Endodermal cell (in vitro differentiated cells): ENCODE measurements at places on chromosomes 16 and 17.

DNA sequence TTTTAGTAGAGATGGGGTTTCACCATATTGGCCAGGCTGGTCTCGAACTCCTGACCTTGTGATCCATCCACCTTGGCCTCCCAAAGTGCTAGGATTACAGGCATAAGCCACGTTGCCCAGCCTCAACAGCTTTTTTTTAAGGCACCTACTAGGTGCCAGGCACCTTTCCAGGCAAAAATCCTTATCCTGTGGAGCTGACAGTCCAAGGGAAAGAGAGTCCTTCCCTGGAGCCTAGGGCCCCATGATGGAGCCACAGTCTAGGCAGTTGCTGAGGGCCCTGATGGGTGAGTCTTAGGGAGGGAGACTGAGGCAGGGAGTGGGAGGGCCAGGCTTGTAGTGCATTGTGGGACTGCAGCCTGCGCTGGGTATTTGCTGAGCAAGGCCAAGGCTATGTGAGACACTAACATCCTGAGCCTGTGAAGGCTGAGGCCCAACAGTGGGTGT lies 79.6 kb upstream of the TOB1 start:
- DNase-seq: peak; percentile 50

DNA sequence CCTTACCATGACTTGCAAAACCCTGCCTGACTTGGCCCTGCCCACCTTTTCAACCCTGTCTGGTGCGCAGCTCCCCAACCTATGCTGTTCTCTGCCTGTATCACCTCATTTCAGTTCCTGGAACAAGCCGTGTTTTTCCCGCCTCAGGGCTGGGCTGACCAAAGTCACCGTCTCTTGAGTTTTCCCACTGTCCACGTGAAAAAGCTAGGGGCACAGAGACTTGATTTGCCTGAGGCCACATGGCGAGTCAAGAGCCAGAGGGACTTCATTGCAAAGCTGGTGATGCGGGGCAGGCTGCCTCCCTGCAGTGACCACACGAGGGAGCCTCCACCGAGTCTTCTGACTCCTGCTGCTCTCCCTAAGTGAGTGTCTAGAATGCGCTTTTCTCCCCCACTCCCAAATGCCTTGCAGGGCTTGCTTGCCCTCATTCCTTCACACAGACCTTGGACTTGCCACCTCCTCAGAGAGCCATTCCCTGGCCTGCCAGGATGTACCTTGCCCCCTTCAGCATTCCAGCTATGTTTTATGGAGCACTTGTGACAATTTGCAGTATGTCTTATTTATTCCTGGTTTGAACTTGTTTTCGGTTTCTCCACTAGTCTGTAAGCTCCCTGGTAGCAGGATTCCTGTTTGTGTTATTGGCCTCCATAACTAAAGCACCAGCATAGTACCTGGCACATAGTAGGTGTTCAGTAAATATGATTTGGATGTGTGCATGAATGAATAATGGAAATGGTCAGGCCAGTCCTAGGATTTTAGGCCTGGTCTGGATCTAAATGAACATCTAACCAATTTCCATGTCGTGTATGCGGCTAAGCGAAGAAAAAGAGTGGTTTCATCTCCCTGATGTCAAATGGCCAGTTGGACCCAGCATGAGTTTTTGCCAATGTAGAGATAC lies 252.3 kb downstream of the SNX29 start:
- peak; percentile 91 for DNase-seq

GRCh38 chr16:58030136-58030840 lies 4.7 kb downstream of the MMP15 start:
- no peak for DNase-seq

DNA sequence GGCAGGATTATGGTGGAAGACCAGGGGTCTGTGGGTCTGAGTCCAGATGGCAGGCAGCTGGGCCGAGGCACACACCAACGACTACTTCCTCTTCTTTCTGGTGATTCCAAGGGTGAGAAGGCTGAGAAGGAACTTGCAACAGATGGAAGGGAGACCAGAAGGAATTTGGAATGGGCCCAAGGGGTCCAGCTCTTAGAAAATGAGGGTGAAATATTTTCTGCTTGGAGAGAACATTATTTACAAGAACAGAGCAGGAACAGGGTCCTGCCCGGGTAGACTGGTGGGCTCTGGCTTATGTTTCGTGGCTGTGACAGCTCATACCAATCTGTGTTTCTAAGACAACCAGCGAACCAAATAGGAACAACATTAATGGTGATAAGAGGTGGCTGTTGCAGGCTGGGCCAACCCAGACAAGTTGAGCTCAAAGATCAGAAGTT lies 36.6 kb downstream of the CCDC42 start:
- DNase-seq: peak; percentile 35

- DNase-seq: no peak
Observed at GRCh38 chr17:61235827-61236197, 163.8 kb upstream of the TBX2 start.

- DNase-seq: peak; percentile 64
Observed at GRCh38 chr16:17770104-17770503, 299.3 kb upstream of the XYLT1 start.

- no peak for DNase-seq
Observed at GRCh38 chr16:8788578-8789172, 8.8 kb downstream of the TMEM186 start.

DNA sequence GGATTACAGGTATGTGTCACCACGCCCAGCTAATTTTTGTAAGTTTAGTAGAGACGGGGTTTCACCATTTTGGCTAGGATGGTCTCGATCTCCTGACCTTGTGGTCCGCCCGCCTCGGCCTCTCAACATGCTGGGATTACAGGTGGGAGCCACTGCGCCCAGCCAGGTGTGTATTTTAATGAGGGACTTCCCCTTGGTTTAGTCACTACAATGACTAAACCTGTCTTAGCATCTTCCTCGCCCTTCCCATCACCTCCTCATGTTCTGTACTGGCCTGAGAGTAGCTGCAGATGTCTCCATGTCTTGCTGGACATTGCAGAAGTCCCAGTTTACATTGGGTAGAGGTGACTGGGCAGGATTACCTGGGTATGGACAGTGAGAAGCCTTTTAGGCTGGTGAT lies 9.6 kb downstream of the SLC7A6 start:
- DNase-seq: no peak

- peak; percentile 65 for DNase-seq
Observed at GRCh38 chr17:51322390-51323029, 62.2 kb downstream of the UTP18 start.

- no peak for DNase-seq
Observed at GRCh38 chr17:3988297-3989040, 24.2 kb upstream of the ATP2A3 start.

GRCh38 chr17:7237761-7238419 lies 1.4 kb downstream of the PHF23 start:
- peak; percentile 95 for DNase-seq

- DNase-seq: no peak
Observed at GRCh38 chr16:50830698-50831097, 88.8 kb downstream of the CYLD start.

DNA sequence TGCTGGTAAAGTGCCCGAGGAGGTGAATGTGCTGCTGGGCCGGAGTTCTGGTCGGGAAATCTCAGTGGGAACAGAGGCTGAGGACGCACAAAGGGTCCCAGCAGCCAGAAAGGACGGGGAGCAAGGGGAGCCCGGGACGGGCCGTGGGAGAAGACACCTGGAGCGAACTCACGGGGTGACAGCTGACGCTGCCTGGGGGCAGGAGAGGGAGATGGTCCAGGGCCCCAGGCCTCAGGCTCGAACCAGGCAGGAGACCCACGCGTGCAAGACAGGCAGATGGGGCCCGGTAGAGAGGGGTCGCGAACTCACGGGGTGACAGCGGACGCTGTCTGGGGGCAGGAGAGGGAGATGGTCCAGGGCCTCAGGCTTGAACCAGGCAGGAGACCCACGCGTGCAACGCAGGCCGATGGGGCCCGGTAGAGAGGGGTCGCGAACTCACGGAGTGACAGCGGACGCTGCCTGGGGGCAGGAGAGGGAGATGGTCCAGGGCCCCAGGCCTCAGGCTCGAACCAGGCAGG lies 72.9 kb downstream of the METRNL start:
- DNase-seq: peak; percentile 51

- peak; percentile 74 for DNase-seq
Observed at GRCh38 chr16:67538666-67539101, 10.1 kb downstream of the RIPOR1 start.

GRCh38 chr16:67953641-67954375 lies 9.9 kb upstream of the LCAT start:
- no peak for DNase-seq

DNA sequence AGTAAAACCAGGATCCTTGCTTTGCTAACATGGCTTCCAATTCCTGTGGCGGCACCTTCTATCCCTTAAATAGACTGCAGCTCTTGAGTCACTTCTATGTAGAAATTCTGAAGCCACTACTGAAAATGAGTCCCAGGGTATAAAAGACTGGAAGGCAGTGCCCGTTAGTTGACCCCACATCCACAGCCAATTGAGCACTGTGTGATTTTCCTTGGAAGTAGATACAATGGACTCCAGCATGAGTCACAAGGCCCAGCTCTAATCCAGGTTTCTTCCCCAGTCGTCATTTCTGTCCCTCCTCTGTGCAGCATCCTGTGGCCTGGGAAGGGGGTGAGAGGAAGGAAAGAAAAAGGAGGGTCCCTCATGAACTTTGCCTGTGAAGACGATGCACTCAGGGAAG lies 69.5 kb downstream of the HLF start:
- DNase-seq: no peak

GRCh38 chr17:55769625-55770000 lies 18.8 kb downstream of the PCTP start:
- no peak for DNase-seq

GRCh38 chr17:32504166-32504990 lies 17.6 kb downstream of the CDK5R1 start:
- DNase-seq: no peak

- no peak for DNase-seq
Observed at GRCh38 chr16:13552062-13552959, 367.6 kb upstream of the ERCC4 start.

- peak; percentile 29 for DNase-seq
Observed at GRCh38 chr16:27436921-27437650, 35.1 kb downstream of the IL21R start.

- DNase-seq: no peak
Observed at GRCh38 chr17:14373614-14374259, 72.9 kb downstream of the HS3ST3B1 start.

- DNase-seq: no peak
Observed at GRCh38 chr16:75029854-75030253, 31.0 kb downstream of the ZNRF1 start.

DNA sequence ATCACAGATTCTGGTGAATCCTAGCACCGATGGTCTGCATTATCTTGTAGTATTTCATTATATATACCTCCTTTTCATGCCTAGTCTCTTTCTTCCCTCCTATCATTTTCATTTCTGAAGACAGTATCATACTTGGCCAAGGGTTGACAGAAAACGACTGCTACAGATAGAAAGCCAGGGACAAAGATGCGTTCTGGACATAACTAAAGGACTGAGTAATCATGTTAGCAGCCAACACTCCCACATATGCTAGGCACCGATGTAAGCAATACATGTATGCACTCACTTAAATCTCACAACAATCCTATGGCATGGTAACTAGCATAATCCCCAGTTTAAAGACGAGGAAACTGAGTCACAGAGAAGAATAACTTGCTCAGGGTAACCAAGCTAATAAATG lies 22.9 kb downstream of the RDM1 start:
- no peak for DNase-seq

DNA sequence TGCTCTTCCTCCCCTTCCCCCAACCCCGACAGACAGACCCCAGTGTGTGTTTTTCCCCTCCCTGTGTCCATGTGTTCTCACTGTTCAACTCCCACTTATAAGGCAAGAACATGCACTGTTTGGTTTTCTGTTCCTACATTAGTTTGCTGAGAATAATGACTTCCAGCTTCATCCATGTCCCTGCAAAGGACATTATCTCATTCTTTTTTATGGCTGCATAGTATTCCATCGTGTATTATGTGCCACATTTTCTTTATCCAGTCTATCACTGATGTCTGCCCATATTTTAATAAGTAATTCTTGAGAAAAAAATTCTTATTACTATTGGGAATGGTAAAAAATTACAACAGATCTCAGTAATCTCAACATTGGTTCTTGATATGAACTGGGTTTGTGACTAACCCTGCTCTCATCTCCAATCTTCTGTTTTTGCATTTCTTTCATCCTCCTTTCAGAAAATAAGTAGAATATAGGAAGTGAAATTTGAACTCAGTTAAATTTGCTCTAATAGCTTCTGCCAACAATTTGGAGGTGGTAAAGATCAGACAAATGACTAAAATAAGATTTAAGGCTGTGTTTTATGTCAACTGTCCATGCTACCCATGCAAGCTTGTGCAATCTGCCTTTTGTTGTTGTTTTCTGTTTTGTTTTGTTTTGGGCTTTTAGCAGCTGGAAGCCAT lies 11.1 kb downstream of the MARF1 start:
- no peak for DNase-seq

DNA sequence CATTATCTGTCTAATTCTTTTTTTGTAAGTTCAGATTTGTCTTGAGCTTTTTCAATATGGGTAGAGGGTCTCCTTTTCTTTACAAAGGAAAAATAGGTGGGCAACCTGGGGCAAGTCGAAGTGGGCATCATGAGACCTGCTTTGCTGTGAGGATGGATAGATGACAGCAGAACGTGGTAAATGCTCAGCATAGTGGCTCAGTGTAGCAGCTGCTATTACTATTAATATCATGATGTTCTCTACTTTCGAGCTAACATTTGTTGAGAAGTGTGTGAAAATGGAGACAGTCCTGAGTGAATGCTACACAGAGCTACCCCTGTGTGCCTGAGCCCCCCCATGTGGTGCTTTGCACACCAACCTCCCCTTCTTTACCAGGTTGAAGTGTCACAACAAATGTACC lies 39.0 kb upstream of the LGALS9 start:
- no peak for DNase-seq

DNA sequence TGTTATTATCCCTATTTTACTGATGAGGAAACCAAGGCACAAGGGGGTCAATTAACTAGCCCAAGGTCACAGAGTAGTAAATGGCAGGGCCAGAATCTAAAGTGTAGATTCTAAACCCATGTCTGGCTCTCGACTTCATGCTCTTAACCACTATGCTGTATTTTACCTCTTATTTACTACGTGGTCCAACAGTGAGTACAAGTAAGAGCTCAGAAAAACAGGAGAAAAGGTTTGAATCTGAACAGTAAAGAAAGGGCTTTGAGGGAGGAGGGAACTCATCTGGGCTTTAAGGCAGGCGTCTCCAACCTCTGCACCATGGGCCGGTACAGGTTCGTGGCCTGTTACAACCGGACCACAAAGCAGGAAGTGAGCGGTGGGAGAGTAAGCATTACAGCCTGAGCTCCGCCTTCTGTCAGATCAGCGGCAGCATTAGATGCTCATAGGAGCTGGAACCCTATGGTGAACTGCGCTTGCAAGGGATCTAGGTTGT lies 62.9 kb downstream of the SMURF2 start:
- peak; percentile 54 for DNase-seq
